ENCODE measurements at places on chromosomes 16 and 17.

GRCh38 chr17:58279736-58280479 is 827 bp downstream of the MPO start:
- DNase-seq: no peak

GRCh38 chr17:42133461-42134041 is 10.9 kb downstream of the HSPB9 start:
- DNase-seq: peak; percentile 70

DNA sequence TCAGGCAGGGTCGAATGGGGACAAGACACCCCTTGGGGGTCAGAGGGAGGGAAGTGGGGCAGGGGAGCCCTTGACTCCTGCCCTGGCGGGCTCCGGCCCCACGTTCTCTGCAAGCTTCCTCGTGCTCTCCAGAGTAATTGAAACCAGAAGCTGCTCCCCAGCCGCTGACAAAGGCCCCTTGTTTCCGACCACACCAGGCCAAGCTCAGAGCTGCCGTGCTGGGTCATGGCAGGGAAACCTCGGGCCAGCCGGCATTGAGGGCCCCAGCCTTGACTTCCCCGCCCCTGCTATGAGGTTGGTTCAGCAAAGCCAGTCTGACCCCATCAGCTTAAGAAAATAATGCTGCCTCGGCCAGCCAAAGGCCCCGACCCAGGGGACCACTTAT is 43.3 kb downstream of the TIMM22 start:
- no peak for DNase-seq

GRCh38 chr16:57016301-57016700 is 26.9 kb downstream of the NLRC5 start:
- no peak for DNase-seq

DNA sequence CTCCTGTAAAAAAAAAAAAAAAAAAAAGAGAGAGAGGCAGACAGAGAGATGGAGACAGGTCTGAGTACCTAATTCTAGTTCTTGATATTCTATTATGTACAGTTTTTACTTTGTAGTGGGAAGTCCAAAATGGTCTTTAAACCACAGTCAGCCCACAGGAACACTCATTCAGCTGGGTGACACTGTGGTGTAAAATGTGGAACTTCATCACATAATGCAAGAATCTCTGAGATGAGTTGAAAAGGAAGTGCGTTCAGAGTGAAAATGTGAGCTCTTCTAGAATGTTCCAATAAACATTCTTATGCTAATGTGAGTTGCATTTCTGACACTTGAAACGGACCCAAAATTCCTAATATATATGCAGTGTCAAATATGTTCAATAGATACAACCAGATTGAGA is 972.1 kb downstream of the CDH11 start:
- no peak for DNase-seq

DNA sequence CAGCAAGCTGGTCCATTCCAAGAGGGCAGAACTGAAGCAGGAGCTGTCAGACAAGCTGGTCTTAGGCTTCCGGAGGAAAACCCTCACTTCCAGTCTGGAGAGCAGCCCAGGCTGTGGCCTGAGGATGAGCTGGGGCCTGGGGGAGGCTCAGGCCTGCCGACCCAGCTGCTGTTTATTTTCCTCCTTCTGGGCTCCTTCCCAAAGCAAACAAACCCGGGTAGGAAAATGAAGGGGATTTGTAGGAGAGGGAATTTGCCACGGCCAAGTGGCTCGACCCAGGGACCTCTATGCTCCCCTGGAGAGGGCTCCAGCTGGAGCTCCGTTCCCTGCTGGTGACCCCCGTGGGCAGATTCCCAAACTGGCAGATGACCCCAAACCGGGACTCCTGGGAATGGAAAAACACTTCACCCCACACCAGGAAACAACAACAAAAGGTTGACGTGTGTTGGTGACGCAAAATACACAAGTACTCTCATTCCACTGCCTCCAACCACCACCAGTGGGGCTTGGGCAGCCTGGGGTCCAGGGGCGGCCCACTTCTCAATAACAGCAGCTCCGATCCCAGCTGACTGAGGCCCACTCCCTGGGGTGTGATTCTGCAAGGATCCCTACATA is 8.8 kb downstream of the JUP start:
- peak; percentile 87 for DNase-seq

GRCh38 chr17:75289832-75290337 is 652 bp upstream of the SLC25A19 start:
- DNase-seq: peak; percentile 60

GRCh38 chr17:47889734-47890529 is 6.1 kb upstream of the SP2 start:
- peak; percentile 87 for DNase-seq

DNA sequence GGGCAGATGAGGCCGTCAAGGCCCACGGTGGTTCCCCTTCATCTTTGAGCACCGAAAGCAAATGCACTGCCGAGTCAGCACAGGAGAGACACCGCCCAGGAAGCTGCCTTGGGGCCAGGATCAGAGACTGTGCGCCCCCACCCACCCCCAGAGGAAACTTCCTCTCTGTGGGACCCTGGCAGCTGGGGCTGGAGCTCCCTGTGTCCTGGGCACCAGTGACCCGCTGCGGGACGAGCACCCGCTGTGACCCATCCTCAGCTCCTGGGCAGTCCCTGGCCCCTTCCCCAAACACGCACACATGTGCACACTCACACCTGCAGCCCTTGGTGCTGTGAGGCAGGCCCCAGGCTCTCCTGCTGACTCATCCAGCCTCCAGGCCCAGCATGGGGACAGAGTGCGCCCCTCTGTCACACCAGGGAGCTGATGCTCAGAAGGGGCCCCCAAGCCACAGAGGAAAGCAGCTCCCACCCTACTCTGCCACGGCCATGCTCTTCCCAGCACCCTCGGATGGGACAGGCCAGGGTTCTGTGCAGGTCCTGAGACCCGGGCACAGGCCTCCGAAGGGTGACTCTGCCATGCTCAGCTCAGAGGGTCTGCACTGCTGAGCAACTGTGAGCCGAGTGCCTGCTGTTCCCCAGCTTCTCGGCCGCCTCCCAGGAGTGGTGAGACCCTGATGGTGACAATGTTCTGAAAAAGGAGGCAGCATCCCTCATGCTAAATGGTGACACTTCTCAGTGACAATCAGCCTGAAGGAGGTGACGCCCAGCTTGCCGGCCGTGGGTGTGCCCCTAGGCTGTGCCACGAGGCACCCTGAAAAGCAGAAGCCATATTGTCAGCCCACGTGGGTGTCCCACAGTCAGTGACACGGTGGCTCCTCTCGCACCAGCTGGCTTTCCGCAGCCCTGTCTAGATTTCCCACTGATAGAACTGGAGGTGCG is 3.6 kb downstream of the PIEZO1 start:
- DNase-seq: no peak

DNA sequence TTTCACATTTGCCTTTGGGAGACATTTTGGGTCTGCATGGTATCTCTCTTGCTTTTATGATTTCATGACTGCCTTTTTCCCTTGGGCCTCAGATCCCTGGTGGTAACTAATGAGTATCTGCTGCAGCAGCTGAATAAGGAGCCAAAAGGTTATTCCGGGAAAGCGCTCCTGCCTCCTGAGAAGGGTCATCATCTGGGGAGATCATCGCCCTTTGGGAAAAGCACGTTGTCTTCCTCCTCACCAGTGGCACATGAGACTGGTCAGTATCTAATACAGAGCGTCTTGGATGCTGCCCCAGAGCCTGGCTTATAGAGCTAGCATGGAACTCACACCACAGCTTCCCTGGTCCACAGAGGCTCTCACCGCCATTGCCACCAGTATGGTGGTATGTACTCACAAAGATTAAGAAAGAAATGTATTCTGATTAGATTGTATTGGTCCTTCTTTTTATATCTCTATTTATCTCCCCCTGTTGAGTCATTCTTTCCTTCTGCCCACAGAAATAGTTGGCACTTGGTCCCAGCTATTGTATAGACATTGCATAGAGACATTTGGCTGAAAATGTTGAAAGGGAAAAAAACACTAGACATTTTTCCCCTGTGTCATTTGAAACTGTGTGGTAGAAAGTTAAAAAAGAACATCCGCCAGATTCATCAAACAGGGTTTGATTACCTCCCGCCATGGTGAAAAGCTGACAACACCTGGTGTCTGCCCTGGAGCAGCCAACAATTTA is 8.4 kb downstream of the TPPP3 start:
- DNase-seq: peak; percentile 15

DNA sequence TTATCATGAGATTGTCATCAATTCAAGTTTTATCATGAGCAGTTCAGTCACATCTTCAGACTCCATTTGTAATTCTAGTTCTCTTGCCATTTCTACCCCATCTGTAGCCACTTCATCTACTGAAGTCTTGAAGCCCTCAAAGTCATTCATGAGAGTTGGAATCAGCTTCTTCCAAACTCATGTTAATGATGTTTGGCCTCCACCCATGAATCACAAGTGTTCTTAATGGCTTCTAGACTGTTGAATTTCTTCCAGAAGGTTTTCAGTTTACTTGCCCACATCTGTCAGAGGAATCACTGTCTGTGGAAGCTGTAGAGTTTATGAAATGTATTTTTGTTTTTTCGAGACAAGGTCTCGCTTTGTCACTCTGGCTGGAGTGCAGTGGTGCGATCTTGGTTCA is 16.0 kb downstream of the NSRP1 start:
- DNase-seq: no peak

DNA sequence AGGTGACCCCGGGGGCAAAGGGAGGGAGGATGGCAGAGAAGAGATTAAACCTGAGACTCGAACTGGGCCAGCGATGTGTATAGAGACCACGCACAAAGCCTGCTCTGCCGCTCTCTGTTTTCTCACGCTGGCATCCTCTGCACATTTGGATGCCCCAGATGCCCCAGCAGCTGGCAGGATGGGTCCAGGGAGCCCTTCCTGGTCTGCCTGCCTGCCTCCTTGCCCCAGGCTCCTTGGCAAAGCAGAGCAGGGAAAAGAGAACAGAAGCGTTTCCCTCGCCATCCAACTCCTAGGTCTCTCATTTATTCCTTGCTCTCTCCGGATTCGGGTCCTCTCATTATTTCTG is 5.2 kb upstream of the PIPOX start:
- DNase-seq: no peak

DNA sequence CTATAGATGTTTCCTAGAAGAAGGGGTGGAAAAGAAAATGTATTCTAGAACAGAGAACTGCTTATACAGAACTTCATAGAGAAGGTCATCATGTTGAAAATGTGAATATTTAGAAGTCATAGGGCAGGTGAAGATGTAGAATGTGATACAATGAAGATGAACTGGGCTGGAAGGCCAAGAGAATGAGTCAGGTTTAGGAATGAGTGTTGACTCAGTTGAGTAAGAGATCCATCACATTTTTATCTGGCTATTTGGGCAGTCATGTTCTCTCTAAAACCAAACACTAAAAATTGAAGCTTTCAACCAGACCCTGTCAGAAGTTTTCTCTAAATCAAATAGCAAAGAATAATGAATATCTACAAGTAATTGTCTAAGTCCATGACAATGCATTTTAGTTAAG is 660.5 kb downstream of the KCNJ2 start:
- no peak for DNase-seq

DNA sequence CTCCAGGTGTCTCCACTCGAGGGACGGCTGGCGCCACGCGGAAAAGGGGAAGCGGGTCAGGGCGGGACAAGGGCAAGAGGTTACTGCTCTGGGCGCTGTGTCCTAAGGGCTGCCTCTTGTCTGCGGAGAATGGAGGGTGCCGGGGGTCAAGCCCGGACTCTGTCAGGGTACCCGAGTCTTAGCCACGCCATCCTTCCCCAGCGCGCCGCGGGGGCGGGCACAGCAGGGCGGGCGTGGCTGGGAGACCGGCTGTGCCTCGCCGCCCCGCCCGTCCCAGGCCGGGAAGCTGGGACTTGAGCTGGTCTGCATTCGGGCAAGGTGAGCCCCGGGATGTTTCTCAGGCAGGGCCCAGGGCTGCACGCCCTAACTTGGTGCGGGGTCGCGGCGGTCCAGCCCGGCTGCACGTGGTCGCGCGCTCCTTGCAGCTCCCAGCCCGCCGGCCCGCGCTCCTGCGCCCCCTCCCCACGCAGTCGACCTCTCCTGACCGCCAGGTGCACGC is 6.2 kb upstream of the ACTG1 start:
- DNase-seq: peak; percentile 52

- DNase-seq: no peak
Measured at GRCh38 chr16:77790009-77790372, 1.6 kb downstream of the VAT1L start.

- DNase-seq: no peak
Measured at GRCh38 chr17:46887717-46888116, 35.2 kb upstream of the GOSR2 start.

GRCh38 chr17:43342589-43342890 is 56.3 kb upstream of the ARL4D start:
- DNase-seq: no peak

- no peak for DNase-seq
Measured at GRCh38 chr16:56289862-56290261, 98.6 kb downstream of the GNAO1 start.

DNA sequence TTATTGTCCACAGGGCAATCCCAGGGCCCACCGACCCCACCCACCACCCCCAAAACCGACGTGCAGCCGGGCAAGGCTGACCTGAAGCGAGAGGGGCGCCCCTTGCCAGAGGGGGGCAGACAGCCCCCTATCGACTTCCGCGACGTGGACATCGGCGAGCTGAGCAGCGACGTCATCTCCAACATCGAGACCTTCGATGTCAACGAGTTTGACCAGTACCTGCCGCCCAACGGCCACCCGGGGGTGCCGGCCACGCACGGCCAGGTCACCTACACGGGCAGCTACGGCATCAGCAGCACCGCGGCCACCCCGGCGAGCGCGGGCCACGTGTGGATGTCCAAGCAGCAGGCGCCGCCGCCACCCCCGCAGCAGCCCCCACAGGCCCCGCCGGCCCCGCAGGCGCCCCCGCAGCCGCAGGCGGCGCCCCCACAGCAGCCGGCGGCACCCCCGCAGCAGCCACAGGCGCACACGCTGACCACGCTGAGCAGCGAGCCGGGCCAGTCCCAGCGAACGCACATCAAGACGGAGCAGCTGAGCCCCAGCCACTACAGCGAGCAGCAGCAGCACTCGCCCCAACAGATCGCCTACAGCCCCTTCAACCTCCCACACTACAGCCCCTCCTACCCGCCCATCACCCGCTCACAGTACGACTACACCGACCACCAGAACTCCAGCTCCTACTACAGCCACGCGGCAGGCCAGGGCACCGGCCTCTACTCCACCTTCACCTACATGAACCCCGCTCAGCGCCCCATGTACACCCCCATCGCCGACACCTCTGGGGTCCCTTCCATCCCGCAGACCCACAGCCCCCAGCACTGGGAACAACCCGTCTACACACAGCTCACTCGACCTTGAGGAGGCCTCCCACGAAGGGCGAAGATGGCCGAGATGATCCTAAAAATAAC is 3.0 kb downstream of the SOX9 start:
- DNase-seq: no peak

DNA sequence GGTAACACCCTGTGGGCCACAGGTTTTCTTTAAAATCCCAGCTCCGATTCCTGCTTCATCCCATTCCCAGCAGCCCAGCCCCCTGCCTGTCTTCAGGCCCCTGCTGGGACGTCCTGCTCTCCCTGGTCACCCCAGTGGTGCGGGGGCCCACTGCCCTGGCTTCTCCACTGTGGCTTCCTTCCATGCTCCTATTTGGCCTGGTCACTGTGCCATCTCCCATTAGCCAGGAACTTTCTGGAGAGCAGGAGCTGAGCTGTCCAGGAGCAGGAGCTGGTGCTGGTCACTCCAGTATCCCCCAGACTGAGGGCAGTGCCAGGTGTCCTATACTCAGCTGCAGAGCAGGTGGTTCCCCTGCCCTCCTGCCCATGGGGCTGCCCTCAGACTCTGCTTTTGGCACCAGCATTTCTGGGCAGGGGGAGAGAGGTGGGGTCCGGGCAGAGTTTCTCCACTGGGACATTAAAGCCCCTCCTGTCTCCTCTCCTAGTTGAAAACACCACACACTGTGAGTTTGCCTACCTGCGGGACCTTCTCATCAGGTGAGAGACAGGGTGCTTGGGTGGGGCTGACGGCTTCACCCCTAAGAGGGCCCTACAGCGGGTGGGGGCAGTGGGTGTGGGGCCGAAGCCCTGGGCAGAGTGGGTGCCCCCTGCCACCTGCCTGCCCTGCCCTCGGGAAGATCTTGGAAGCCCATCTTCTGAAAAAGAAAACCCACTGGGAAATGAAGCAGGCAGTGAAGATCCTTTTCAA is 356.2 kb downstream of the SEC14L1 start:
- no peak for DNase-seq
